ENCODE measurements at places on chromosomes 7 and 10.

GRCh38 chr7:3267966-3268690 lies 32.9 kb upstream of the SDK1 start:
- DNase-seq: no peak

DNA sequence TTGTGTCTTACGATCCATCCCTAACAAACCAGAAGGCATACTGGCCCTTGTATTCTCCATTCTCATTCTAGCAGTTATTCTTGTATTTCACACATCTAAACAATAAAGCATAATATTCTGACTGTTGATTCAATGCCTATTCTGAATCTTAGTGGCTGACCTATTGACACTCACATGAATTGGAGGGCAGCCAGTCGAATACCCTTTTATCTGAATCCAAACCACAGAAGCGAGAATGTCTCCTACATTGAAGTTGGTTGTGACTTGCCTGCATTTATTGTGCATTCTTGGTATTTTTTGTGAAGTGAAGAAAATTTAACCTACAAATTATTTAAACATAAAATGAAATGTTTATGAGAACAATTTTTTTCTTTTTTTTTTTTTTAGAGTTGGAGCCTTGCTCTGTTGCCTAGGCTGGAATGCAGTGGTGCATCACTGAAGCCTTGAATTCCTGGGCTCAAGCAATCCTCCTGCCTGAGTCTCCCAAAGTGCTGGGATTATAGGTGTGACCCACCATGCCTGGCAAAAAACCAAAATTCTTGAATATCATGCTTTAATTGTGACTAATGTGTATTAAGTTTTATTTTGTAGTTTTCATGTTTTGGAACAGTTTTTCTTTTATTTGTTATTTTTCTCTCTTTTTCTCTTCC lies 22.7 kb downstream of the EXOC4 start:
- no peak for DNase-seq

- no peak for DNase-seq
These were observed 9.6 kb downstream of the ETV1 start for GRCh38 chr7:13979671-13980435.

- no peak for DNase-seq
These were observed 29.6 kb upstream of the DKK1 start for GRCh38 chr10:52284416-52285013.

GRCh38 chr7:135348493-135348892 lies 114.9 kb downstream of the STRA8 start:
- DNase-seq: no peak

GRCh38 chr10:120328647-120329046 lies 128.4 kb upstream of the PLPP4 start:
- no peak for DNase-seq

- no peak for DNase-seq
These were observed 181.7 kb downstream of the PRKCQ start for GRCh38 chr10:6398399-6398798.

DNA sequence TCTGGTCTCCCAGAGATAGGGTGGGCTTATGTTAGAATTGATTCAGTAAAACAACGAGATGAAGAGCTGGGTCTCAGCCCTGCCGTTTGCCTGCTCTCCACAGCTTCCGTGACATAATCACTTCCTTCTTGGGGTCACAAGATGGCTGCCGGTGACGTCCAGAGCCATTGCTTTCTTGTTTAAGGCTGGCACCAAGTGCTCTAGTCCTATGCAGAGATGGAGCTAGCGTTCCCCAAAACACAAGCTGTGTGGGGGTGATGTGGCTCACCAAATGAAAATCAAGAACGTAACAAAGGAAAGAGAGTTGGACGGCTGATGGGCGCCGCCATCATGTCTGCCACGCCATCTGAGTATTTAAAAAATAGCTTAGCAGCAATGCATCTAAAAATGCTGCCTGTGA lies 296.1 kb downstream of the CAMK1D start:
- DNase-seq: no peak

DNA sequence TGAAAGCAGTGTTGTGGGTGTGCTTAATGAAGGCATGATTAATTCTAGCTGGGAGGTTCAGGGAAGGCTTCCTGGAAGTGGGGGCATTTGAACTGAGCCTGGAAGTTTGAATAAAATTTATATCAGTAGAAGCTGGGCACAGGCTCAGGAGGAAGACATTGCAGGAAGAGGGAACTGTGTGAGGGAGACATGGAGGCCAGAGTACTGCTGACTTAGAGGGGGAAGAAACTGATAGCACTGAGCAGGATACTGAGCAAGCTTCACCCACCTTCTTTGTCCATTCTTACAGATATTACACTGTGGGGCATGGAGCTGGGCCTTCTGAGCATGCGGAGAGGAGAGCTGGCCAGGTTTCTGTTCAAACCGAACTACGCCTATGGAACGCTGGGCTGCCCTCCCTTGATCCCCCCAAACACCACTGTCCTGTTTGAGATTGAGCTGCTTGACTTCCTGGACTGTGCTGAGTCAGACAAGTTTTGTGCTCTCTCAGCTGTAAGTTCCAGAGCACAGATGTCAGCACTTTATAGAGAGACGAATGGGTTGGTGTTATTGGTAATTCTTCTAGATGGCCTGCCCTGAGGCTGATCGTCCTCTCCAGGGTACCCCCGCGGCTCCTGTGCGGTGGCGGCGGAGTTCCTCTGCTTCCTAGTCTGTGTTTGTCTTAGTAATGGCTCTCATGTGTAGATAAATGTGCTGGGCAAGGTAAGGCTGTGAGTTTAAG lies 2.1 kb downstream of the FKBP6 start:
- no peak for DNase-seq

GRCh38 chr10:12768156-12769100 lies 233.1 kb downstream of the CCDC3 start:
- no peak for DNase-seq

GRCh38 chr10:57579926-57580325 lies 687.8 kb downstream of the IPMK start:
- DNase-seq: no peak

- DNase-seq: peak; percentile 79
These were observed 56.7 kb downstream of the MKI67 start for GRCh38 chr10:128069351-128070051.

All from activated CD8-positive, alpha-beta memory T cell treated with anti-CD3 and anti-CD28 coated beads for 1 hour (primary cell).